Smooth muscle cell of the umbilical artery (primary cell): ENCODE measurements at places on chromosomes 6 and 20. TPM values are rescaled to one million over a fixed set of nuclear protein-coding genes. Genes with fewer than 3 reads are reported as not detected.

The VSTM2L gene
- 1.4 and 1.8 TPM in 2 replicates for total RNA-seq

The TDRD6 gene
- under 0.01 and 0.05 TPM in 2 replicates for total RNA-seq

The MYL9 gene
- total RNA-seq: 31.2 and 35.2 TPM in 2 replicates

The CLIC5 gene
- total RNA-seq: not detected in 2 replicates

The EYA4 gene
- total RNA-seq: under 0.01 TPM in 1 of 2 replicates, not detected in the other

The MAFB gene
- 0.14 and 0.30 TPM in 2 replicates for total RNA-seq

The HLA-DPA1 gene
- total RNA-seq: 0.30 TPM in 1 of 2 replicates, not detected in the other

The KIZ gene
- total RNA-seq: 13.7 and 20.5 TPM in 2 replicates

The PI3 gene
- not detected in 2 replicates for total RNA-seq

The SLC4A11 gene
- total RNA-seq: 1.2 and 1.9 TPM in 2 replicates

The DEF6 gene
- total RNA-seq: 1.2 TPM in 2 replicates

The GGTLC1 gene
- total RNA-seq: not detected in 2 replicates

The MDFI gene
- total RNA-seq: 0.83 and 7.4 TPM in 2 replicates

The NKAPL gene
- 0.89 and 1.9 TPM in 2 replicates for total RNA-seq

The SLC22A3 gene
- total RNA-seq: 142 and 243 TPM in 2 replicates

The C6orf163 gene
- 0.59 and 2.3 TPM in 2 replicates for total RNA-seq

The SIRPD gene
- not detected in 2 replicates for total RNA-seq

The DOK5 gene
- total RNA-seq: 17.2 and 19.8 TPM in 2 replicates

The MCCD1 gene
- total RNA-seq: not detected in 2 replicates

The KCNK5 gene
- not detected in 2 replicates for total RNA-seq

The GABRR1 gene
- not detected in 2 replicates for total RNA-seq

The STAU1 gene
- total RNA-seq: 38.3 and 71.6 TPM in 2 replicates

The GINS1 gene
- 1.5 and 5.4 TPM in 2 replicates for total RNA-seq

The SNAP91 gene
- total RNA-seq: 0.05 and 0.30 TPM in 2 replicates

The TGM3 gene
- total RNA-seq: not detected in 2 replicates

The UNC5CL gene
- total RNA-seq: under 0.01 TPM in 1 of 2 replicates, not detected in the other

The SLC16A10 gene
- total RNA-seq: 0.05 and 0.30 TPM in 2 replicates

The BANF2 gene
- total RNA-seq: not detected in 2 replicates

The SMIM13 gene
- 16.4 and 19.3 TPM in 2 replicates for total RNA-seq

The LRRN4 gene
- total RNA-seq: 0.14 TPM in 1 of 2 replicates, not detected in the other

The NMBR gene
- not detected in 2 replicates for total RNA-seq

The ULBP3 gene
- 4.5 and 16.6 TPM in 2 replicates for total RNA-seq

The NT5E gene
- 327 and 1,188 TPM in 2 replicates for total RNA-seq

The MEP1A gene
- total RNA-seq: not detected in 2 replicates

The BPI gene
- not detected in 2 replicates for total RNA-seq

The VNN1 gene
- not detected in 2 replicates for total RNA-seq

The EEF1A2 gene
- total RNA-seq: 3.9 and 8.8 TPM in 2 replicates

The PI16 gene
- 0.23 and 0.59 TPM in 2 replicates for total RNA-seq
